Right atrium auricular region (tissue), 2 donors: ENCODE measurements at places on chromosomes 5 and 9. TPM values are rescaled to one million over a fixed set of nuclear protein-coding genes. Genes with fewer than 3 reads are reported as not detected.
A peak's percentile ranks its signal among the peaks of the same experiment; 100 is the strongest.

DNA sequence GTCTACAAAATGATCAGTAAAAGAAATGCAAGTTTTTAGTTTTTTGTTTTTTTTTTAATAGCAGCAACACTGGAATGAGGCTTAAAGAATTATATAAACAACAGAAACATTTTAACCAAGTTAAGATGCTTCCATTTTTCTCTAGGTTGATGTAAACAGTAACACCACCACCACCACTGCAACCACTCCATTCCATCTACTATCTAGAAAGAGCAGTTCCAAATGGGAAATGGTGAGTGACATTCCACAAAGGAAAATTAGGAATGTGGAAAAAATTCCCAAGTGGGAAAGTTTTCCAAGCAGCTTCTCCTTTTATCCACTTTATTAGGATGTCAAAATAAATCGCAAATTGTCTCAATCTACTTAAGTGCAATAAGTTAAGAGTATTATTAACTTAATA is 32.6 kb downstream of the SLC38A9 start:
- H3K27me3 ChIP-seq = no peaks in the 10 kb centered on the region
- no peak for DNase-seq
- no peaks in the 10 kb centered on the region for H3K36me3 ChIP-seq
- H3K27ac ChIP-seq = no peak overlapping the region
- no peaks in the 10 kb centered on the region for H3K4me1 ChIP-seq
- no peak overlapping the region for H3K4me3 ChIP-seq

DNA sequence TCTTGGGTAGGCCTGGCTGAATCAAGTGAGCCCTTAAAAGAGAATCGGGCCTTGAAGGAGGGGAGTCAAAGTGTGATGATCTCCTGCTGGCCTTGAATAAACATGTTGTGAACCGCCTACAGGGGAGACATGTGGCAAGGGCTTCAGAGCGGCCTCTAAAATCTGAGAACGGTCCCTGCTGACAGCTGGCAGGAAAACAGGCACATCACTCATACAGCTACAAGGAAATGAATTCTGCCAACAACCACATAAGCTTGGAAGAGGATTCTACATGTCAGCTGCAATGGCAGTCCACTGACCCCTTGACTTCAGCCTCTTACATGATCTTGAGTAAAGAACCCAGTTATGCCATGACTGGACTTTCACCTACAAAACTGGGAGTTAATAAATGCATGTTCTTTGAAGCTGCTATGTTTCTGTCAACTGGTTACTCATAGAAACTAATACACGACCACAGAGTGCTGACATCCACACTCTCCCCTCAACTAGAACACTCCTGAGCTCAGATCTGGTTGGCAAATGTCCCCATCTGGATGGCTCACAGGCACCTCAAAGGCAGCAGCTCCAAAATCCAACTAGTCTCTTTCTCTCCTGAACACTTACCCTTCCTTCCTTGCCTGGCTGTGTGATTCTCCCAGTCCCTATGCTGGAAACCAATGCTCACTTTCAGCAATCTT is 333.1 kb downstream of the ASTN2 start:
- H3K27ac ChIP-seq = no peak overlapping the region
- no peaks in the 10 kb centered on the region for H3K27me3 ChIP-seq
- no peak for DNase-seq
- H3K36me3 ChIP-seq = no peaks in the 10 kb centered on the region

DNA sequence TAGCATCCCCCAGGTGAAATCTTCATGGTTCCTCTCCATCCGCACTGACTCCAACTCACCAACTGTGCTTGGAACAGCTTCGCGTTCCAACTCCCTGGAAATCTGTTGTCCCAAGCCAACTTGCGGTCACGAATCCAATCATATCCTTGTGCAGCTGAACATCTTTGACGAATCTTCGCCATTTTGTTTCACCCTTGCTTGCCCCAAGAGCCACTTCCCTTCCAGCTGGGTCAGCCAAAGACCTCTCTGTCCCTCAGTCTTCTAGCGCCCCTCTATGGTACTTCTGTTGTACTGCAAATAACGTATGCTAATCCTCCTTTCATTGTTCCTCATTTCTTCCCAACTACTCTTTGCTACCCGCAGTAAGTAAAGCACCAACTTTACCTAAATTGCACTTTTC is 61.0 kb upstream of the TARS1 start:
- no peak overlapping the region for H3K4me3 ChIP-seq
- H3K27me3 ChIP-seq = no peaks in the 10 kb centered on the region
- no peak overlapping the region for H3K27ac ChIP-seq
- no peak for DNase-seq
- H3K4me1 ChIP-seq = no peaks in the 10 kb centered on the region

GRCh38 chr5:73519531-73520283 is 21.5 kb downstream of the BTF3 start:
- no peaks in the 10 kb centered on the region for H3K36me3 ChIP-seq
- no peak overlapping the region for H3K27ac ChIP-seq
- peak; percentile 66 for DNase-seq
- no peaks in the 10 kb centered on the region for H3K4me1 ChIP-seq
- H3K27me3 ChIP-seq = no peaks in the 10 kb centered on the region

DNA sequence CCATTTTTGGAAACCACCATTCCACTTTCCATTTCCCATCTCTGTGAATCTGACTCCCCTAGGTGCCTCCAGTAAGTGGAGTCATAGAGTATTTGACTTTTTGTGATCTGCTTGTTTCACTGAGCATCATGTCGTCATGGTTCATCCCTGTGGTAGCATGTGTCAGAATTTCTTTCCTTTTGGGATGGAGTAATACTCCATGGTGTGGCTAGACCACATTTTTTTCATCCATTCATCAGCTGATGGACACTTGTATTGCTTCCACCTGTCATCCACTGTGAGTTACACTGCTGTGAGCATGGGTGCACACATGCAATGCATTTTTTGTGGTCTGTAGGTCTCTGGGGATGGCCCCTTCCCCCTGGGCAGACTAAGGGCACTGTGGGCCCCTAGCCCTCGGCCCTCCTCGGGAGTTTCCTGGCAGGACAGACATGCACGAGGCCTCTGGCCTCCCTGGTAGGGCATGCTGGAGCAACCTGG is 115.9 kb downstream of the GADD45G start:
- DNase-seq = no peak
- H3K27me3 ChIP-seq = no peaks in the 10 kb centered on the region
- H3K4me3 ChIP-seq = no peak overlapping the region

- DNase-seq = no peak
- no peaks in the 10 kb centered on the region for H3K36me3 ChIP-seq
- no peak overlapping the region for H3K4me3 ChIP-seq
- no peak overlapping the region for H3K27ac ChIP-seq
Measured at GRCh38 chr5:4924577-4924976, 215.6 kb upstream of the ADAMTS16 start.

- H3K27me3 ChIP-seq = no peaks in the 10 kb centered on the region
- H3K27ac ChIP-seq = no peak overlapping the region
- no peak for DNase-seq
- H3K36me3 ChIP-seq = no peaks in the 10 kb centered on the region
- H3K4me1 ChIP-seq = no peaks in the 10 kb centered on the region
- H3K4me3 ChIP-seq = no peak overlapping the region
Measured at GRCh38 chr9:16386007-16386826, 484.3 kb downstream of the BNC2 start.

DNA sequence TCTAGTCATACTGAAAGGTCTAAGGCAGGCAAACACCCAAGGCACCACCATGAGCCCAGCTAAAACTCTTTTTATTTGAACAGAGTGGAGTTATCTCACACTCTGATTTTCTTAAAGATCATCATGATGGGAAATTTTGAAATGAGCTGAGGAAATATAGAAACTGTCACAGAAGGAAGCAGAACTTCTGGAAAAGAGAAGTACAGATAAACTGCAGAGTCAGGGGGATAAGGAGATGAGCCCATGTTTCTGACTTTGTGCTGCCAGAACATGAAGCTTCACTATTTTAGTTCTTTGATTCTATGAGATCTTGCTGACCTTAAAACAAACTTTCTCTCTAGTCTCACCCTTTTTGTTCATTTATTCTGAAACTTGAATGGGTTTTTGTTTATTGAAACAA is 406.5 kb upstream of the EDIL3 start:
- H3K36me3 ChIP-seq = no peaks in the 10 kb centered on the region
- H3K27ac ChIP-seq = no peak overlapping the region
- H3K4me3 ChIP-seq = no peak overlapping the region
- no peaks in the 10 kb centered on the region for H3K4me1 ChIP-seq
- H3K27me3 ChIP-seq = no peaks in the 10 kb centered on the region

DNA sequence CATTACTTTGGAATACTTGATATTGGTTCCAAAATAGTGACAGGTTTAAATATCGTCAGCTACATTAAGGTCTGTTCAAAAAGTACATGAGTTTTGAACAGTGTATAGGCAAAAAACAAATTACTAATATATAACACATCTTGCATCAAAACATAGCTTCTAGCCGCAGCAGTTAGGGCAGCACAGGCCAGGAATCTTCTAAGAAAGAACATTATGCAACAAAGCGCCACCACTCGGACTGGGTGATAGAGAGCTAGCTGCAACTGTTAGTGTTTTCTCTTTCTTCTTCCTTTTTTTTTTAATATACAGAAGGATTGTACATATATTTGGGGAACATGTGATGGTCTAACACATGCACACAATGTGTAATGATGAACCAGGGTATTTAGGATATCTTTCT is 504.5 kb downstream of the NR2F1-AS1 start:
- no peaks in the 10 kb centered on the region for H3K36me3 ChIP-seq
- no peak overlapping the region for H3K27ac ChIP-seq
- H3K4me3 ChIP-seq = no peak overlapping the region
- no peaks in the 10 kb centered on the region for H3K4me1 ChIP-seq
- DNase-seq = no peak

DNA sequence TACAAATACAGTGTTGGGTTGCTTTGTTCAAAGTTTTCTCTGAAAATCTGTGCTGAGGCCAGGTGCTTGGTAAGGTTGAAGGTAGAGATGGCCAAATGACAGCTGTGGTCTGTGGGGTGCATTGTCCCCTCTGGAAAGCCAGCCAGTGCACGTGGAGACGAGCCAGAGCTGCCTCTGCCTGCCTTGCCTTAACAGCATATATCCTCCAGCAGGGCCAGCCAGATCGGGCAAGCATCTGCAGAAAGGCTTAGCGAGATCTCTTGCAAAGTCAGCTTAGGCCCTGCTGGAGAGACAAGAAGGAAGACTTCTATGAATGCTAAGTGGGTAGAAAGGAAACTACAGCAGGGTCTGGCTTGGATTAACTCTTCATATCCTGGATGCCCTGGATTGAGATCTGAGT is 49.5 kb downstream of the GRIA1 start:
- H3K4me3 ChIP-seq = no peak overlapping the region
- H3K27me3 ChIP-seq = no peaks in the 10 kb centered on the region
- no peak for DNase-seq
- H3K4me1 ChIP-seq = no peaks in the 10 kb centered on the region
- H3K36me3 ChIP-seq = no peaks in the 10 kb centered on the region

GRCh38 chr5:129384736-129385135 is 75.4 kb upstream of the ADAMTS19 start:
- DNase-seq = no peak
- H3K27me3 ChIP-seq = no peaks in the 10 kb centered on the region
- H3K4me3 ChIP-seq = no peak overlapping the region
- H3K27ac ChIP-seq = no peak overlapping the region
- no peaks in the 10 kb centered on the region for H3K36me3 ChIP-seq

DNA sequence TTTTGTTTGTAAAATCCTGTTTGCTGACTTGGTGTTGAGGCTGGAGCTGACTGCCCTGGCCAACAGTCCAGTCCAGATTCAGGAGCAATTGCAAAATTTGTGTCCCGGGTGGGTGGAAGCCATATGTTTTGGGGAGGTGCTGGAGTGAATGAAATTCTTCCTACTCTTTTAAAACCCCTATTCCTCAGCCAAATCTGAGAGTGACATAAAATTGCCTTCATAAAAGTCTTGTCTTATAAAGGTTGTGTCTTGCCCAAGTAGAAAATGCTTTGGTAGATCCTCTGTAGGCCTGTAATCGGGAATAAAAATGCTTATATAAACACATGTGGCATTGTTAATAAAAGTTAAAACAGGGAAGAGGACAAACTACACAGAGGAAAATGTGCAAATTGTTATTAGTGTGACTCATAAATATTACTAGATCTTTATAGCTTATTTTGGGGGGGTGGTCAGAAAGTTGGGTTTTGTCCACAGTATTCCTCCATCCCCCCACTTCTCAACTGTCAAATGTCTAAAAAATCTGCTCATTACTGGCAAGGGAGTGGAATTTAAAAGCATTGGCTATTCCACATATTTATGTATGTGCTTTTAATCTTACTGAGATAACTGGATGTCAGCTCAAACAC is 45.6 kb downstream of the NNT start:
- H3K4me1 ChIP-seq = no peaks in the 10 kb centered on the region
- no peak overlapping the region for H3K4me3 ChIP-seq
- H3K27ac ChIP-seq = peak overlapping the region; percentile 30
- no peaks in the 10 kb centered on the region for H3K27me3 ChIP-seq
- H3K36me3 ChIP-seq = peaks cover 76% of the 10 kb centered on the region

GRCh38 chr9:121194730-121195129 is 6.9 kb downstream of the RAB14 start:
- no peaks in the 10 kb centered on the region for H3K36me3 ChIP-seq
- H3K27ac ChIP-seq = no peak overlapping the region
- DNase-seq = no peak
- H3K27me3 ChIP-seq = no peaks in the 10 kb centered on the region
- no peak overlapping the region for H3K4me3 ChIP-seq

- no peak overlapping the region for H3K27ac ChIP-seq
- no peak overlapping the region for H3K4me3 ChIP-seq
- no peaks in the 10 kb centered on the region for H3K4me1 ChIP-seq
- H3K27me3 ChIP-seq = no peaks in the 10 kb centered on the region
Measured at GRCh38 chr9:73114058-73114457, 37.6 kb upstream of the ANXA1 start.

DNA sequence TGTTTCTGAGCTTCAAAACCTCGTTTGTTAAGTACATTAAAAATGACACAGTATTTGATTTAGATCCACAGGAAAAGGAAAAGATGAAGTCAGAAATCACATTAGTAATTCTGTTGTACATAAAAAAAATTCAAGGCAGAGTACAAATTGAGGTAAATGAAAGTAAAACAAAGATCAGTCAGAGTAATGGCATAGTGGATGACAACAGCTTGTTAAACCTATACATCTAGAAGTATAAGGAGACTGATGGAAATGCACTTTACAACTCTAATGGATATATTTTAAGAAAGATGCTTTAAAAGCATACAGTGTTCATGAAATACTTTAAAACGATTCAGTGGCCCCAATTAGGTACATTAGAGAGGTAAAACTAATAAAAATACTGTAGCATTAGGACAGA is 631.3 kb upstream of the SEMA6A start:
- H3K27me3 ChIP-seq = no peaks in the 10 kb centered on the region
- H3K4me1 ChIP-seq = no peaks in the 10 kb centered on the region
- H3K4me3 ChIP-seq = no peak overlapping the region
- H3K27ac ChIP-seq = no peak overlapping the region

GRCh38 chr5:74206579-74207550 is 433.7 kb downstream of the ENC1 start:
- H3K27me3 ChIP-seq = no peaks in the 10 kb centered on the region
- no peaks in the 10 kb centered on the region for H3K36me3 ChIP-seq
- DNase-seq = peak; percentile 67

- no peaks in the 10 kb centered on the region for H3K36me3 ChIP-seq
- no peaks in the 10 kb centered on the region for H3K4me1 ChIP-seq
Measured at GRCh38 chr9:136095070-136096058, at the start of gene NACC2. TSS of gene NACC2 (minus strand) at chr9:136095289. CDS start at chr9:136050521, 44,768 bp downstream.

The TICAM2 gene
- total RNA-seq = 1.1 TPM

The PALM2AKAP2 gene
- total RNA-seq = 56.6 TPM

The GARIN3 gene
- total RNA-seq = not detected

The SOX30 gene
- total RNA-seq = not detected

The CCL21 gene
- total RNA-seq = 2.9 TPM

The PCDHB7 gene
- 1.0 TPM for total RNA-seq

The GFI1B gene
- not detected for total RNA-seq

The SRP19 gene
- 48.0 TPM for total RNA-seq

The SPINK7 gene
- not detected for total RNA-seq

The NIPAL4 gene
- 1.6 TPM for total RNA-seq

The C9 gene
- total RNA-seq = not detected

The SLC6A7 gene
- not detected for total RNA-seq

The PCDHB12 gene
- 1.8 TPM for total RNA-seq

The CAMK4 gene
- 0.11 TPM for total RNA-seq

The EPB41L4B gene
- 15.3 TPM for total RNA-seq
